ENCODE measurements at places on chromosomes 13 and 19.
A peak's percentile ranks its signal among the peaks of the same experiment; 100 is the strongest.

DNA sequence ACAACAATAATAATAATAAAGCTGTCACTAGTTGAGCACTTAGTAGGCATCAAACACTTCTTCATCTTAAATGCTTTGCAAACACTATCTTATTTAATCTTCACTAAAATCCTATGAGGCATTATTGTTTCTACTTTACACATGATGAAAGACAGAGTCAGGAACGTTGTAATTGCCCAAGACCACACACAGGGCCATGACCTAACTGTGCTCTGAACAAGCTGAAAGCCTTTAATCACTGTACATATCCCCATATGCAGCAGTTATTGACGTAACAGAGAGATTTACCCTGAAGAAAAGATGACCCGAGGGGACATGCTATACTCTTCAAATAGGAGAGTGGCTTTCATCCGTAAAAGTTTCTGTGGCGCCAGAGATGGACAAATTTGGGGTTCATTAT is 53.0 kb downstream of the SACS start:
- no peak for DNase-seq

DNA sequence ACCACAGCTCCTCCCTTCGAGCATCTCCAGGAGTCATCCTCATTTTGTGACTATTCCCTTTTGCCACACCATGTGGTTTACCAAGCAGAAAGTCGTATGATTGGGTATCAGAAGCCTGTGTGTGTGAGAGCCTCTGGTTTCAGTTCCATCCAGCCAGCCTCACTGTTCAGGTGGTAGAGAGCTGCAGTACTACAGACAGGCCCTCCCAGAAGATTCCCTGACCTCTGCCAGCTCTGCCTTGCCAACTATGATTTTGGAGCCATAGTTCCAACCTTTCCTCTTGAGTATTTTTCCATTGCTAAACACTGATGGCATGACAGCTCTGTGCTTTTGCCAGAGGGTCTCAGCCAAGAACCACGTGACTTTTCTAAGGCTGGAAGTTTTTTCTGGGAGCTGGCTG is 82.5 kb downstream of the DHRS12 start:
- no peak for DNase-seq

- no peak for DNase-seq
Measured at GRCh38 chr13:34167347-34167746, 349.4 kb downstream of the RFC3 start.

- peak; percentile 96 for DNase-seq
Measured at GRCh38 chr19:9075064-9075949, 11.6 kb upstream of the OR1M1 start.

- DNase-seq = peak; percentile 41
Measured at GRCh38 chr13:46844431-46844830, 47.5 kb upstream of the ESD start.

DNA sequence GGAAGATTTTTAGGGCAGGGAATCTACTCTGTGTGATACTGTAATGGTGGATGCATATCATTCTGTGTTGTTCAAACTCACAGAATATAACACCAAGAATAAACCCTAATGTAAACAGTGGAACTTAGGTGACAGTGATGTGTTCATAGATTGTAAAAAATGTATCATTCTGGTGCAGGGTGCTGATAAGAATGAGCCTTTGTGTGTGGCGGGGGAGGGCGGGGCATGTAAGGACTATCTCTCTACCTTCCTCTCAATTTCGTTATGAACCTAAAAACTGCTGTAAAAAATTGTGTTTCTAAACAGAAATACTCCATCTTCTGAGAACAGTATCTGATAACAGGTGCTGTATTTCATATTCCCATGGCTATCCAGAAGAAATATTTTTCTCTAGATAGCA is 35.6 kb downstream of the TNFRSF19 start:
- DNase-seq = no peak

GRCh38 chr19:41932720-41933332 is 4.6 kb upstream of the ERFL start:
- no peak for DNase-seq

DNA sequence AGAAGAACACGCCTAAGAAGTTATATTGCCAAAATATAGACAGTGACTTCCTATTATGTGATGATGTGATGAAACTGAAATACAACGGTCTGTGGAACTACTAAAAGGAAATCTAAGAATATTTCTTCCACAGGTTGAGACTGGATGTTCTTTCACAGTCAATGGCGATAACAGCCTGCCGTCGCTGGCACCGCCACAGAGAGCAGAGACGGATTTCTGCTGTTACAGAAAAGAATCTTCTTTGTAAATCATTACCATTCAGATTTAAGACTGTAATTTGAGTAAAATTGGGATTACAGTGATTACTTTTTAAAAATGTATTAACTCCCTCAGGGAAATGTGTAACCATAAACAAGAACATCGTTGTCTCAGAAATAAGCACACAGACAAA is 100.8 kb downstream of the TUBGCP3 start:
- no peak for DNase-seq

- no peak for DNase-seq
Measured at GRCh38 chr19:35268536-35269437, at the start of gene USF2. TSS of gene USF2 (plus strand) at chr19:35268962. CDS start at chr19:35269102, 140 bp downstream.

DNA sequence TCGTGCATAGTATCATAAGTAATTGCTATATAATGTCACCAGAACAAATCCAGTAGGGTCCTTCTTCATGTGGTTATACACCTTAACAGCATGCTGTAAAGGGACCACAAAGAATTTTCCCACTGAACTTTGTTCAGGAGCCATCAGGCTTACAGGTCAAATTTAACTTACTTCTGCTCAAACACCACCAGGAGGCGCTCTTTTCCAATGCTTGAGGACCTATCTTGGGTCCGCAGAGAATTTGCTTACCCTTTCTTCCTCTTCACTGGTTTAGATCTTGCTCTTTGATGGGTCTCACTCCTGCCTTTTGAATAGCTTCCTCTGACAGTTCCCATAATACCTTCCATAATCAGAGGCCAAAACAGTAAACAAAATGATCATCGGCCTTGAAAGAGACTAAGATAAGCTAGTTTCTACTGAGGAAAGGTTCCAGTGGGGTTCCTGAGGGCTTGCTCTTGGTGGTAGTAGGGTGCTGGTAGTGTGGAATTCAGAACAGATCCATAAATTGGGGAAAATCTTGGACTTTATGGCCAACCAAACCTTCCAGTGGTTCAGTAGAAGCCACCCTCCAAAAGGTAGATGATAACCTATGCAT is 37.4 kb downstream of the SCGB2B2 start:
- peak; percentile 42 for DNase-seq

DNA sequence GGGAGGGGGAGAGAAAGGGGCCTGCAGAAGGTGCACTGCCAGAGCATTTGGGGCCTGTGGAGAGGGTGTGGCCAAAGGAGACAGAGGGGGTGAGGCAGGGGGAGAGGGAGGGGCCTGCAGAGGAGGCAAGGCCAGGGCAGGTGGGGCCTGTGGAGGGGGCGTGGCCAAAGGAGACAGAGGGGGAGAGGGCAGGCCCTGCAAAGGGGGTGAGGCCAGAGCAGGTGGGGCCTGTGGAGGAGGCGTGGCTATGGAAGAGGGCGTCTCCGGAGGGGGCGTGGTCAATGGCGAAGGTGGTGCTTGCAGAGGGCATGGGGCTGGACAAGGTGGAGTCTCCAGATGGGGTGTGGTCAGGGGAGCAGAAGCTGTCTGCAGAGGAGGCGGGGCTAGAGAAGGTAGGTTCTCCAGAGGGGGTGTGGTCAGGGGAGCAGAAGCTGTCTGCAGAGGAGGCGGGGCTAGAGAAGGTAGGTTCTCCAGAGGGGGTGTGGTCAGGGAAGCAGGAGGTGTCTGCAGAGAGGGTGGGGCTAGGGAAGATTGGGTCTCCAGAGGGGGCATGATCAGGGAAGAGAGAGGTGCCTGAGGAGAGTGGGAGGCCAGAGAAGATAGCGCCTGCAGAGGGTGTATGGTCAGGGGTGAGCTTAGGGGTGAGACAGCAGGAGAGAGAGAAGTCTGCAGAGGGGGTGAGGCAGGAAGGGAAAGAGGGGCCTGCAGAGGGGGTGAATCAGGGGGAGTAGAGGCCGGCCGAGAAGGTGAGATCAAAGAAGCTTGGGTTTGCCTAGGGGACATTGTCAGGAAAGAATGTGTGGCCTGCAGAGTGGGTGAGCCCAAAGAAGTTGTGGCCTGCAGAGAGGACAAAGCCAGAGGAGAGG is 3.4 kb downstream of the PRR36 start:
- peak; percentile 61 for DNase-seq

- no peak for DNase-seq
Measured at GRCh38 chr13:105312906-105313305, 1222.6 kb downstream of the EFNB2 start.

DNA sequence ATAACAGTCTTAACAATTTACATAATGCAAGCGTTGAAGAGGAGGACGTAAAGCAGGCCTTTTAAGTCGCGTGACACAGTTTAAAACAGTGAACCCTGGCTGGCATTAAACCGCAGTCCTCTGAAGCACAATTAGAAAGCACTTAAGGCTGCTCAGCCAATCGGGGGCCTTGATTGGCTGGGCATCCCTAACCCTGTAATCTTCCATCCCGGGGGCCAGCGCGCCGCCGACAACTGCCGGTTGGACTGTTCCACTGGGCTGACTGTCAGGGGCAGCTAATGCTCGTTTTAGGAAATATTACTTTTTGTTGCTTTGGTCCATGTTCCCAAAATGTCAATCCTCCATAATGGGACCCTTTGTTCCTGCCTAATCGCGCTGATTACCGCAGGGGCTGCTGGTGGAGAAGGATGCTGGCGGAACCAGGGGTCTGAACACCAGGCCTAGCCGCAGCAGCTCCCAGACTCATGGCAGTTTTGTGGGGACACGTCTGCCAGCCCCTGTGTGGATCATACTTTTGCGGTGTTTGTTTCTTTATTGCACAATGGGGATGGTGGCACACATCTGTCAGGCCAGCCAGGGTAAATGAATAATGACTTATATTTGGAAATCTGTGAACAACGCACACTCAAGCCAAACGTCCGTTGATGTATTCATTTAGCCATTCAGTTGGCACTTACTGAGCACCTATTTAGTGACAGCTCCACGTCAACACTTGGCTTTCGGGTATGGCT is 127.1 kb upstream of the SPACA7 start:
- DNase-seq = no peak

GRCh38 chr13:81714513-81714912 is 1373.6 kb upstream of the SPRY2 start:
- no peak for DNase-seq

DNA sequence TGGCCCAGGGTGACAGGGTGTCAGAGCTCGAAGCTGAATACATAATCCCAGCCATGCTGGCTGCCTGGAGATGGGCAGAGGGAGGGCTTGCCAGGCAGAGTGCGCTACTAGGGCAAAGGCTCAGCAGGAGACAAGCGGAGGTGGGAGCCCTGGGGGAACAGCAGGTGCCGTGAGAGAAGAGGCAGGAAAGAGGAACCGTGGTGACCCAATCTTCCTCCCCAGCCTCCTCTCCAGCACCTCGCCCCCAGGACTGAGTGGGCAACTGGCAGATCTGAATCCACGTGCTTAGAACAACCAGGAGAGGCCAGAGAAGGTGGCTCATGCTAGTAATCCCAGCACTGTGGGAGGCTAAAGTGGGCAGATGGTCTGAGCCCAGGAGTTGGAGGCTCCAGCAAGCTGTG is 11.0 kb upstream of the CCL25 start:
- no peak for DNase-seq

GRCh38 chr13:87810391-87810801 is 139.2 kb downstream of the SLITRK5 start:
- DNase-seq = peak; percentile 10

DNA sequence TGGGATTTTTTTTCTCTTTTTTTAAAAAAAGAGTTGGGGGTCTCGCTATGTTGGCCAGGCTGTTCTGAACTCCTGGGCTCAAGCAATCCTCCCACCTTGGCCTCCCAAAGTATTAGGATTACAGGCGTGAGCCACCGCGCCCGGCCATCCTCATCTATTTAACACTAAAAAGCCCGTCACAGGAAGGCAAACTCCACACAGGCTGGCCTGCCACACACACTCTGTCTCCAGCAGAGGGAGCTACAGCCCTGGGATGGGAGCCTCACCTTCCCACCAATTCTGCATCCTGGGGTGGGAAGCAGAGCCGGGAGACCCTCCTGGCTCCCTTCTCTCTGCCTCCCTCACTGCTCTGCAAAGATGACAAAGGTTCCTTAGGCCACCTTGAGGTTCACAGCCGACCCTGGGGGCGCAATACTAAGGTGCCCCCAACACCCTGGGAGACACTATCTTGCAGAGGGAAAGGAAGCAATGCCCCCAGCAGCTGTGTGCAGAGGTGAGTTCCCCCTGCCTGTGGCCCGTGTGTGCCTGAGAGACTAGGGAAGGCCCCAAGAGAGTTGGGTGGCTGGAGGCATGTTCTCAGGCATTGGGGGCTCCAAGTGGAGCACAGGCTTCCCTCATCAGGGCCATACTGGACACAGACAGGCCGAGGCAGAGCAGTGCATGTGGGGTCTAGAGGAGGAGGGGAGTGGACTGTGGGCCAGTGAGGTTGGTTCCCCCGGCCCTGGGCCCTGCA is 27.4 kb upstream of the TIMM44 start:
- peak; percentile 31 for DNase-seq

- no peak for DNase-seq
Measured at GRCh38 chr19:48192750-48193149, 22.3 kb downstream of the ZSWIM9 start.

GRCh38 chr13:43776501-43777079 is 10.2 kb downstream of the ENOX1 start:
- DNase-seq = no peak

DNA sequence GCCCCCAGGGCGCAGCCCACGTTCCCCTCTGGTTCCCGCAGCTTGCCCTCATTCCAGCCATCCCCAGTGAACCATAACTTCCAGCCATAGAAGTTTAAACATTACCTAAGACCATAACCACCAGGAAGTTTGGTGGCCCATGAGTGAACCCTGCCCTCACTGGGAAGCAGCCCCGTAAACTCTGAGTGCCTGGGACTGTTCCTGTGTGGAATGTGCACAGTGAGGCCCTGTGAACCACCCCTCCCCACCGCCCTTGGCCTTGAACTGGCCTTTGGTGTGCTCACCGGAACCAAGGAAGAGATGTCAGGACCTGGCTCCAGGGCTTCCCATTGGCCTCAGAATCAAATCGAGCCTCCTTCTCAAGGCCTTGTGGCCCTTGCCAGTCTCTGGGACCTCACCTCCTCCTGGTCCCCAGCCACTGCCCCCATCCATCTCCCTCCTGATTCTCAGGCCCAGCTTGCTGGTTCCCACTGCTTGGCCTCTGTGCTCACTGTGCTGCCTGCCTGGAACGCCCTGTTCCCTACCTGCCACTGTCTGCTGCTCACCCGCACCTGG is 46.5 kb downstream of the DNM2 start:
- DNase-seq = no peak

- peak; percentile 69 for DNase-seq
Measured at GRCh38 chr13:54210397-54211049, 1181.9 kb downstream of the OLFM4 start.

- DNase-seq = no peak
Measured at GRCh38 chr13:21735701-21736401, 65.0 kb downstream of the FGF9 start.

DNA sequence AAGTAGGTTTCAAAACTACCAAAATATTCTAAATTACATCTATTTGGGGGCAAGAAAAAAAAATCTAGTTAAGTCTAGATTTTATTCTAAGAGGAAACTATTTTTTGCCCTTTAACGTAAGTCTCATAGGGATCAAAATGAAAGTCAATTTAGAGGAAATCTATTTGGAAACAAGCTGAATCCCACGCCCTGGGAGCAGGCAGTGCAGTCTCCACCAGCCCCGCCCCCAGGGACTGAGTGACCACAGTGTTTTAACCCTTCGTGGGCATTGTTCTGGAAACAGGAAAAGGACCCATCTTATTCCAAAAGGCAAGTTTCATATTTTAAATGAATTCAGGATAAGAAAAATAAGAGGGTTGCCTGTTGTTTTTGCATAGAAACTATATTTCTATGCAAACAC is 209.7 kb downstream of the SPRY2 start:
- DNase-seq = no peak
